Memory B cell (primary cell): ENCODE measurements at places on chromosomes 13 and 19.

DNA sequence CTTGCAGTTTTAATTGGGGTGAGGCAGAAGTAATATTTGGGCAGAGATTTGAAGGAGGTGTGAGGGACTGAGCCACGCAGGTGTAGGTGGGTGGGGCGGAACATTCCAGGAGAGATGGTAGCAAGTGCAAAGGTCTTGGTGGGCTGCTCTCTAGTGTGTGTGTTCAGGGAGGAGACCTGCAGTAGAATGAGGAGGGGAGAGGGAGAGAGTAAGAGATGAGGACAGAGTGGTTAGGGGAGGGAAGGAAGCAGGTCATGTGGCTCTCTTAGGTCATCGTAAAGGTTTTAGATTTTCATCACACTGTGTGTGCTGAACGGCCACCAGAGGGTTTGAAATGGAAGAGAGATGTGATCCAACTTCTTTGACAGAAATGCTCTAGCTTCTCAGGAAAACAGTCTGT, 33.5 kb downstream of the WASF3 start:
- no peaks in the 10 kb centered on the region for H3K4me1 ChIP-seq
- no peak overlapping the region for H3K4me3 ChIP-seq
- H3K27ac ChIP-seq: no peak overlapping the region
- no peaks in the 10 kb centered on the region for H3K36me3 ChIP-seq
- peaks cover 20% of the 10 kb centered on the region for H3K27me3 ChIP-seq

GRCh38 chr13:102972191-102972590, 94.0 kb downstream of the SLC10A2 start:
- no peak overlapping the region for H3K4me3 ChIP-seq
- H3K36me3 ChIP-seq: no peaks in the 10 kb centered on the region
- H3K4me1 ChIP-seq: peaks cover 9% of the 10 kb centered on the region
- no peak for DNase-seq
- H3K27ac ChIP-seq: no peak overlapping the region

DNA sequence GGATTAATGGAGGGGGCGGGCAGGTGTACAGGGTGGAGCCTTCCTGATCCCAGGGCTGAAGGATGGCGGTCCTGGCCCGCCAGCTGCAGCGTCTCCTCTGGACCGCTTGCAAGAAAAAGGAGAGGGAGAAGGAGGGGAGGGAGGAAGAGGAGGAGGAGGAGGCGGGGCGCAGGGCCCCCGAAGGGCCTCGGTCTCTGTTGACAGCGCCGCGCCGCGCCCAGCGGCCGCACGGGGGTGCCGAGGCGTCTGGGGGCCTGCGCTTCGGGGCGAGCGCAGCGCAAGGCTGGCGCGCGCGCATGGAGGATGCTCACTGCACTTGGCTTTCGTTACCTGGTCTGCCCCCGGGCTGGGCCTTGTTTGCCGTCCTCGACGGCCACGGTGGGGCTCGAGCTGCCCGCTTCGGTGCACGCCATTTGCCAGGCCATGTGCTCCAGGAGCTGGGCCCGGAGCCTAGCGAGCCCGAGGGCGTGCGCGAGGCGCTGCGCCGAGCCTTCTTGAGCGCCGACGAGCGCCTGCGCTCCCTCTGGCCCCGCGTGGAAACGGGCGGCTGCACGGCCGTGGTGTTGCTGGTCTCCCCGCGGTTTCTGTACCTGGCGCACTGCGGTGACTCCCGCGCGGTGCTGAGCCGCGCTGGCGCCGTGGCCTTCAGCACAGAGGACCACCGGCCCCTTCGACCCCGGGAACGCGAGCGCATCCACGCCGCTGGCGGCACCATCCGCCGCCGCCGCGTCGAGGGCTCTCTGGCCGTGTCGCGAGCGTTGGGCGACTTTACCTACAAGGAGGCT, at the start of gene PPM1N:
Gene PPM1N, plus strand, starts transcription at position 33 of the 785 bp plus-strand sequence. Its CDS starts 30 bp downstream, at position 63.
- H3K4me1 ChIP-seq: peaks cover 40% of the 10 kb centered on the region
- peak; percentile 76 for DNase-seq
- H3K36me3 ChIP-seq: peaks cover 5% of the 10 kb centered on the region
- H3K27ac ChIP-seq: peak within 1 kb of the TSS; percentile 16
- H3K4me3 ChIP-seq: peak within 1 kb of the TSS; percentile 92
- H3K27me3 ChIP-seq: peaks cover 6% of the 10 kb centered on the region

DNA sequence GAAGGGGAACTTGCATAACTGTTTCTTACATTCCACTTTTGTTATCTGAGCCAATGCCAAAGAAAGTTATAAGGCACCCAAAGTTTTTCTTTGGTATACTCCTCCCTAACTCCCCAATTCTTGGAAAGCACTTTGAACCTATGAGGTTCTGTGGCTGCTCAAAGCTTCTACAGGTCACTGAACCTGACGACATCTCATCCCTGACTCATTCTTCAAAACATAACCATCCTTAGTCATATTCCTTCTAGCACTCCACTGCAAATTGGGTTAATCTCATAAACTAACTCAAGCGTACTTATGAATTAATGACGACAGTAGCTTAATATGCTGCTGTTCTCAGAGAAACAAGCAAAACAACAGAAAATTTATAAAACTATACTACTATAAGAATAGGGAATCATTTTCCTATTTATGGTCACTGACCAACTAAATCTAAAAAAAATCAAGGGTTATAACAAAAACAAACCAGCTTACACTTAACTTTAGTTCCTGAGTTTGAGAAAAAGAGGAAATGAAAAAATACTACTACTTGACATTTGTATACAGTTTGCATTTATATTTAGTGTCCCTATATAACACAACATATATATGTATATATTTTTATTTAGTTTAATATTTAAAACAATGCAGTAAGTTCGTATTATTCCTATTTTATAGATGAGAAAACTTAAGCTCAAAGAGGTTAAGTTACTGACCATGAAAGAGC, 69.1 kb downstream of the CAB39L start:
- no peak overlapping the region for H3K4me3 ChIP-seq
- H3K36me3 ChIP-seq: peaks cover 2% of the 10 kb centered on the region
- DNase-seq: no peak
- no peak overlapping the region for H3K27ac ChIP-seq
- H3K27me3 ChIP-seq: no peaks in the 10 kb centered on the region

- no peaks in the 10 kb centered on the region for H3K36me3 ChIP-seq
- no peaks in the 10 kb centered on the region for H3K4me1 ChIP-seq
Observed at GRCh38 chr13:110359840-110360301, 52.8 kb downstream of the COL4A2 start.

- no peak overlapping the region for H3K4me3 ChIP-seq
- H3K36me3 ChIP-seq: peaks cover 3% of the 10 kb centered on the region
- H3K27me3 ChIP-seq: no peaks in the 10 kb centered on the region
- H3K4me1 ChIP-seq: no peaks in the 10 kb centered on the region
- DNase-seq: no peak
Observed at GRCh38 chr13:33953203-33953602, 135.3 kb downstream of the RFC3 start.

DNA sequence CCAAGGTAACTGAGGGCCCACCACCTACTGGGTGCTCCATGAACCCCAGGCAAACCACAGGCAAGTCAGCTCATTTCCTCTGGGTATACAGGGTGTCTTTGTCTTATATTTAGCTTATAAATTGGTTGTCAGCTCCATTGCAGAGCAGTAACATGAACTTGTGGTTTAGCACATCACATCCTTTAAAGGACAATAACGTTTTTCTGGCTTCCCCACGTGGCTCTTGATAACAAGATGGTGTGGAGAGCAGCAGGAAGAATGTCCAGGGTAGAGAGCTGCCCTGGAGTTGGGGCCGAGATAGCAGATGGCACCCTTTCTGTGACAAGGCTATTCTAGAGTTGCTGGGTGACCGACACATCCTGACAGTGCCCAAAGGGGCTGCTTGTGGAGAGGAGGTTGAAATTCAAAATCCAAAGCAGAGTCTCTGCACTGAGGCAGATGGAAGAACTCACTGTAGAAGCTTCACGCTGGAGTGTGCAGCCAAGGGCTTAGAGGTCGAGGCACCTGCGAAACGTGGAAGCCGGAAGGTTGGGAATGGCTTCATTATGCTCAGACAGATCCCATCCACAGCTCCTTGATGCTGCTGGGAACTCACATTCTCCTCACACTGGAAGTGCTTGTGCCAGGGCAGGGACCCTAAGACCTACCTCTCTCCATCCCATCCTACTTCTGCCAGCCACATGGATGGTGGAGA, 133.0 kb upstream of the FRY start:
- no peaks in the 10 kb centered on the region for H3K27me3 ChIP-seq
- DNase-seq: no peak
- H3K36me3 ChIP-seq: no peaks in the 10 kb centered on the region
- no peak overlapping the region for H3K4me3 ChIP-seq

GRCh38 chr13:93769607-93770006, 543.0 kb downstream of the GPC6 start:
- DNase-seq: no peak
- H3K36me3 ChIP-seq: no peaks in the 10 kb centered on the region
- H3K4me1 ChIP-seq: no peaks in the 10 kb centered on the region
- H3K4me3 ChIP-seq: no peak overlapping the region

DNA sequence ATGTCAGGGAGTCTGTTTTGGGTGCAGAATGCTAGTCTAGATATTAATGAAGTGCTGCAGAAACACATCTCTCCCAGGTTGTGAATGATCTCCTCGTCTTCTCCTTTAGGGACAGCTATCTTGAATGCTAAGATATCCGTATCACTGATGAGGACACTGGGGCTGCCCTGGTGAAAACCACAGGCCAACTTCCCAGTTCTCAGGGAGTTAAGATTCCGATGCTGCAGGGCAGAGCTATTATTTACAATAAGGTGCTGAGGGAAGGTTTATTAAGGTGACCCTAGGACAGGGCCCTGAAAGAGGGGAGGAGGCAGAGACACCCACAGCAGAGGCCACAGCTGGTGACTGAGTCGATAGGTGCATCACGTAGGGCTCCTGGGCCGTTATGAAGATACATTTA, 66.1 kb downstream of the TNFRSF19 start:
- no peaks in the 10 kb centered on the region for H3K4me1 ChIP-seq
- H3K36me3 ChIP-seq: no peaks in the 10 kb centered on the region
- H3K4me3 ChIP-seq: no peak overlapping the region
- H3K27ac ChIP-seq: no peak overlapping the region
- no peak for DNase-seq

DNA sequence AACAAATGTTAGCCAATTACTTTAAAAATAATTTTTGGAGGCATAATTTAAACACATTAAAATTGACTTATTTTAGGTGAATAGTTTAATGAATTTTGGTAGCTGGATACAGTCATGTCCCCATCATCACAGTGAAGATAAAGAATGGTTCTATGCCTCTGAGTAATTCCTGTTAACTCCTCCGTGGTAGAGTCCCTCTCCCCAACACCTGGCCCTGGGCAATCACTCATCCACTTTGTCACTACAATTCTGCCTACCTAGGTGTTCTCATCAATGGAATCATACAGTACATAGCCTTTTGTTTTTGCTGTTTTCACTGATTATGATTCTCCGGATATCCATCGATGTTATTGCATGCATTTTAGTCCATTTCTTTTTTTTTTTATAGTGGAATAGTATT, 55.6 kb downstream of the ING1 start:
- H3K36me3 ChIP-seq: no peaks in the 10 kb centered on the region
- no peaks in the 10 kb centered on the region for H3K4me1 ChIP-seq
- H3K4me3 ChIP-seq: no peak overlapping the region
- H3K27me3 ChIP-seq: peaks cover 12% of the 10 kb centered on the region
- H3K27ac ChIP-seq: no peak overlapping the region
- DNase-seq: no peak

GRCh38 chr19:18557411-18558201, at the start of gene KXD1:
Gene KXD1 (plus strand): TSS chr19:18557870. CDS start chr19:18562057, 4,187 bp downstream.
- no peaks in the 10 kb centered on the region for H3K27me3 ChIP-seq
- peak within 1 kb of the TSS; percentile 95 for H3K27ac ChIP-seq
- peaks cover 3% of the 10 kb centered on the region for H3K36me3 ChIP-seq
- peak; percentile 95 for DNase-seq
- peak within 1 kb of the TSS; percentile 90 for H3K4me3 ChIP-seq

DNA sequence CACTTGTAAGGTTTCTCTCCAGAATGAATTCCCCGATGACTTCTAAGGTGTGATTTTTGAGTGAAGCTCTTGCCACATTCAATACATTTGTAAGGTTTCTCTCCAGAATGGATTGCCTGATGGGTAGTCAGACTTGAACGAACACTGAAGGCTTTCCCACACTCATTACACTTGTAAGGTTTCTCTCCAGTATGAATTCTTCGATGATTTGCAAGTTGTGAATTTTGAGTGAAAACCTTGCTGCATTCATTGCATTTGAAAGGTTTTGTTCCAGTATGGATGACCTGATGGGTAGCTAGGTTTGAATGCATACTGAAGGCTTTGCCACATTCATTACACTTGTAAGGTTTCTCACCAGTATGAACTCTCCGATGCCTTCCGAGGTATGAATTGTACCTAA, 24.3 kb downstream of the ERVV-2 start:
- no peak overlapping the region for H3K27ac ChIP-seq
- H3K4me1 ChIP-seq: no peaks in the 10 kb centered on the region
- peaks cover 54% of the 10 kb centered on the region for H3K36me3 ChIP-seq
- no peak for DNase-seq
- no peak overlapping the region for H3K4me3 ChIP-seq
- H3K27me3 ChIP-seq: no peaks in the 10 kb centered on the region

- H3K36me3 ChIP-seq: no peaks in the 10 kb centered on the region
- H3K27ac ChIP-seq: no peak overlapping the region
- no peak overlapping the region for H3K4me3 ChIP-seq
- H3K27me3 ChIP-seq: no peaks in the 10 kb centered on the region
- DNase-seq: no peak
- no peaks in the 10 kb centered on the region for H3K4me1 ChIP-seq
Observed at GRCh38 chr13:104650431-104650830, 1584.2 kb upstream of the SLC10A2 start.

- peaks cover 11% of the 10 kb centered on the region for H3K36me3 ChIP-seq
- peak overlapping the region; percentile 99 for H3K4me3 ChIP-seq
Observed at GRCh38 chr19:11848200-11848593, 329 bp upstream of the ZNF439 start.
